Thyroid gland (tissue), 4 donors: ENCODE measurements at places on chromosomes 1 and 21. TPM values are rescaled to one million over a fixed set of nuclear protein-coding genes. Genes with fewer than 3 reads are reported as not detected.
A peak's percentile ranks its signal among the peaks of the same experiment; 100 is the strongest.

CA14 gene
- total RNA-seq = not detected

NTMT2 gene
- total RNA-seq = not detected

RSPH1 gene
- 3.2 TPM for total RNA-seq

PHACTR4 gene
- total RNA-seq = 25.9 TPM

AMIGO1 gene
- 13.7 TPM for total RNA-seq

SLC25A33 gene
- total RNA-seq = 16.6 TPM

RNU1-2 gene
- under 0.01 TPM for total RNA-seq

IQGAP3 gene
- 0.67 TPM for total RNA-seq

FHL3 gene
- 9.4 TPM for total RNA-seq

- peaks cover 26% of the 10 kb centered on the region for H3K4me1 ChIP-seq
- no peak for DNase-seq
- H3K27ac ChIP-seq = peak overlapping the region; percentile 57
- no peaks in the 10 kb centered on the region for H3K27me3 ChIP-seq
- H3K36me3 ChIP-seq = no peaks in the 10 kb centered on the region
- no peak overlapping the region for H3K4me3 ChIP-seq
Observed at GRCh38 chr1:203354246-203354645, 3.3 kb upstream of the FMOD start.

DNA sequence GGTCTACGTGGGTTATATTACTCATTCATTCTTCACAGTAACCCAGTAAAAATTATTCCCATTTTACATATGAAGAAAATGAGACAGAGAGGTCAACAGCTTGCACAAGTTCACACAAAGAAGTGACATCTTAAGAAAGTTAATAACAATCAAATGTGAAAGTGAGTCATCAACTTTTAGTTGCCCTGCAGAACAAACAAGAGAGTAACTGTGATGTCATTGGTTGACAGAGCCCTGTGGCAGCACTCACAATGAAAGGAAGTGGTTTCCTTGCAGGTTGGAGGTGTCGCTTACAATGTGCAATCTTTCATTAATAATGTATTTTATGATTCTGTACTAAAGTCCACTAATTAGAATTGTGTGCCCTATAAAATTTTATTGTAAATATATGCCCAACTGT is 369.6 kb downstream of the RYR2 start:
- H3K27me3 ChIP-seq = no peaks in the 10 kb centered on the region
- H3K27ac ChIP-seq = no peak overlapping the region
- H3K4me1 ChIP-seq = no peaks in the 10 kb centered on the region

DNA sequence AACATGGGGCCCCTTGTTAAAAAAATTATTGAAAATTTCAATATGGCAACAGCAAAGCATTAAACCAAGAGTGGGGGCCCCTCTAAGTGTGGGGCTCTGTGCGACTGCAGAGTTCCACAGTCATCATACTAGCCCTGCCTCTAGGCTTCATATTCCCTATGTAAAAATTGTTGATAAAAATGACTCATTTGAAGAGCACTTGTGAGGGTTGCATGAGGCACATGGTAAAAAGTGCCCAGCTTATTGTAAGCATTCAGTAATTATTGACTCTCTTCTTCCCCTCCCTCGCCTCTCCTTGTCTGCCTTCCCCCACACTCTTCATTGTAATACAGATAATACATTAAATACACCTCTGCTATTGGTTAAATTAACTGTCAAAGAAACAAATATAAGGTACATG is 86.7 kb upstream of the PTBP2 start:
- H3K27ac ChIP-seq = no peak overlapping the region
- H3K36me3 ChIP-seq = no peaks in the 10 kb centered on the region
- no peaks in the 10 kb centered on the region for H3K4me1 ChIP-seq
- no peak for DNase-seq
- no peaks in the 10 kb centered on the region for H3K27me3 ChIP-seq

GRCh38 chr1:155199792-155200191 is 7.9 kb downstream of the THBS3 start:
- no peaks in the 10 kb centered on the region for H3K4me1 ChIP-seq
- H3K36me3 ChIP-seq = no peaks in the 10 kb centered on the region
- H3K4me3 ChIP-seq = no peak overlapping the region
- no peak for DNase-seq

- peaks cover 33% of the 10 kb centered on the region for H3K4me1 ChIP-seq
- H3K27ac ChIP-seq = peak overlapping the region; percentile 91
- DNase-seq = no peak
- no peak overlapping the region for H3K4me3 ChIP-seq
- no peaks in the 10 kb centered on the region for H3K27me3 ChIP-seq
- H3K36me3 ChIP-seq = no peaks in the 10 kb centered on the region
Observed at GRCh38 chr1:1024149-1024770, 4.3 kb downstream of the AGRN start.

DNA sequence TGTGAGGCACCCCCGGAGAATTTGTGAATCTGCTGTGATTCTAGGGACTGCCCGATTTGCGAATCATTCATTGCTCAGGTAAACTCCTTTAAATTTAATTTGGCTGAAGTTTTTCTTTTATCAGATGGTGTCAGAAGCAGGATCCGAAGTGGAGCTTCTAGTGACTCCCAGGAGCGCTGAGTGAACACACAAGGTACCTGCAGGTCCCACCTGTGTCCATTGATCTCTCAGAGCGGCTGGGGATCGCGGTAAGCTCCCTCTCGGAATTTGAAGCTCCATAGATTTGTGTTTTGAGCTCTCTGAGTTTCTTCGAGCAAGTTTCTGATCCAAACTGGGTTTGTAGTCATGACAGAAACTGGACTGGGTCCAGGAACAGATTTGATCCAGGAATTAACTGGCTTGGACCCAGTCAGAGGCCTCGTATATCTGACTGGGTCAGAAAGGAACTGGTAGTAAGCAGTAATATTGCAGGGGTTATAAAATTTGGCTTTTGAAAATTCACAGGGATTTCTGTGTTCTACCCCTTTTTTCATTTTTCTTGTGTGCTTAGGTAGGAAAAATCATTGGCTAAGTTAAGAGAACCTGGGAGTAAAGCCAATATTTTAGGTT is 56.2 kb upstream of the EDEM3 start:
- no peaks in the 10 kb centered on the region for H3K27me3 ChIP-seq
- H3K27ac ChIP-seq = peak overlapping the region; percentile 31
- H3K36me3 ChIP-seq = no peaks in the 10 kb centered on the region
- H3K4me3 ChIP-seq = no peak overlapping the region

- DNase-seq = no peak
- H3K4me1 ChIP-seq = no peaks in the 10 kb centered on the region
- no peak overlapping the region for H3K4me3 ChIP-seq
Observed at GRCh38 chr1:188778578-188778977, 1699.1 kb downstream of the BRINP3 start.

GRCh38 chr1:97164276-97164639 is 442.7 kb downstream of the PTBP2 start:
- no peak overlapping the region for H3K4me3 ChIP-seq
- no peaks in the 10 kb centered on the region for H3K36me3 ChIP-seq
- DNase-seq = no peak
- no peaks in the 10 kb centered on the region for H3K27me3 ChIP-seq
- H3K27ac ChIP-seq = no peak overlapping the region

- H3K4me3 ChIP-seq = no peak overlapping the region
- no peak overlapping the region for H3K27ac ChIP-seq
- no peak for DNase-seq
- peaks cover 4% of the 10 kb centered on the region for H3K4me1 ChIP-seq
Observed at GRCh38 chr1:184643661-184644060, 111.0 kb downstream of the EDEM3 start.

- no peaks in the 10 kb centered on the region for H3K27me3 ChIP-seq
- no peak overlapping the region for H3K27ac ChIP-seq
- no peak for DNase-seq
Observed at GRCh38 chr1:179447489-179447888, 81.7 kb downstream of the AXDND1 start.

GRCh38 chr21:35488946-35489345 is 439.8 kb upstream of the RUNX1 start:
- no peaks in the 10 kb centered on the region for H3K4me1 ChIP-seq
- DNase-seq = no peak
- no peaks in the 10 kb centered on the region for H3K27me3 ChIP-seq

GRCh38 chr1:162562470-162562828 is 927 bp downstream of the UAP1 start:
- no peaks in the 10 kb centered on the region for H3K27me3 ChIP-seq
- H3K36me3 ChIP-seq = no peaks in the 10 kb centered on the region
- H3K4me1 ChIP-seq = peaks cover 10% of the 10 kb centered on the region
- H3K27ac ChIP-seq = peak overlapping the region; percentile 94
- H3K4me3 ChIP-seq = peak overlapping the region; percentile 80

- H3K27me3 ChIP-seq = no peaks in the 10 kb centered on the region
- H3K27ac ChIP-seq = no peak overlapping the region
- no peak overlapping the region for H3K4me3 ChIP-seq
- peaks cover under 1% of the 10 kb centered on the region for H3K4me1 ChIP-seq
- DNase-seq = no peak
Observed at GRCh38 chr1:226670073-226670472, 69.0 kb downstream of the ITPKB start.
